ENCODE measurements at places on chromosomes 5 and 9.
A peak's percentile ranks its signal among the peaks of the same experiment; 100 is the strongest.

DNA sequence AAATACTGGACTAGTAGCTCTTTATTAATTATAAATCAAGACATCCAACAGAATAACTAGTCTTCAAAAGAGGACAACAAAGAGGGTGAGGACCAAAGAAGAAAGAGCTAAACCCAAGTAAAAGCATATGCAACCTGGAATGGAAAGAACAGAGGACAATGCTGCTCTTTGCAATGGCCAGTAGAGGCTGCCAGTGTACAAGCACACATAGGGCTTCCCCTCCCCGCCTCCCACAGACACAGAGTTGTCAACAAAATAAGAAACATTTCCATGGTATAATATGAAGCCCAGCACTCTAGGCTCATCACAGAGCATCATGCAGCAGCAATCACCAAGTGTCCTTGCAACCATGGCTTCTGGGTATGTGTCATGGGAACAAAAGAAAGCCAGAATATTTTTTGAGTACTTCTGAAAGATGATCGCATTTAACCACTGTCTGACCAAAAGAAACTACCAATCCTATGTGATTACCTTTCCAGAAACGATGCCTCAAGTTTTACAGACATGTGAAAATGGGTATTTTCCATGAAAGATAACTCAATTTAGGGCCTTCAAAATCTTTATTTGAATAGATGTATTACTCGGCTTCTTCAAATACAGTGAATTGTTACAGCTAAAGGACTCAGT is 58.1 kb downstream of the RFX3 start:
- DNase-seq = peak; percentile 59

DNA sequence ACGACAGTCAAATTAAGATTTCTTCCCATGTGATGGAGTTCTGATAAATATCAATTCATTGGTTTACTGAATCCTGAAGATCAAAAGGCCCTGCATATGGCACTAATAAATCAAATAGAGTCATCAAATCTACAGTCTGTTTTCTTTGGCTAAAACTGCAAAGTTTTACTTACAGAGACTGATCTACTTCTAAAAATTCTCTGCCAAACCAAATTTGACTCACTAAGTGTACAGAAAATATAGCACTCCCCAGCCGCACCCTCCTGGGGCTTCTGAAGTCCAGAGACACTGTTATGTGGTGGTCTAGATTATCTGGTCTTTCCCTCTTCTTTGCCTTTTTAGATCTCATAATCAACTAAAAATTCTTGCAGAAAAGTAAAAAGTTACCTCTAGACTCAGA is 237.7 kb downstream of the MLLT3 start:
- DNase-seq = no peak

DNA sequence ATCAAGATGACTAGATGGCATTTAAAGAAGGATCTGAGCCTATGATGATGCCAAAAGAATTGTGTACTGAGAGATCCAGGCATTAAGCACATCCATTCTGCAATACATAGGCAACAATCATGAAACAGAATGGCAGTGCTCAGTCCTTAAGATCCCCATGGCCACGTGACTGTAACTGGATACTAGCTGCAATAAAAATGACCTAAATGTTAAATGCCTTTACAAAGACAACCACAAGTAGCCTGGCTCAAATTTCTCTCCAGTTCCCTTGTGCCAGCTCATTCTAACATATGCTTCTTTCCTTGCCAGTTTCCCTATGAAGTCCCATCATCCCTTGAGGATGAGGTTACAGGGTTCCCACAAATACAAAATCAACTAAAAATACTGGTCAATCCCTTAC is 148.3 kb upstream of the GHR start:
- no peak for DNase-seq

GRCh38 chr5:180438785-180439780 is 55.1 kb upstream of the CNOT6 start:
- no peak for DNase-seq

DNA sequence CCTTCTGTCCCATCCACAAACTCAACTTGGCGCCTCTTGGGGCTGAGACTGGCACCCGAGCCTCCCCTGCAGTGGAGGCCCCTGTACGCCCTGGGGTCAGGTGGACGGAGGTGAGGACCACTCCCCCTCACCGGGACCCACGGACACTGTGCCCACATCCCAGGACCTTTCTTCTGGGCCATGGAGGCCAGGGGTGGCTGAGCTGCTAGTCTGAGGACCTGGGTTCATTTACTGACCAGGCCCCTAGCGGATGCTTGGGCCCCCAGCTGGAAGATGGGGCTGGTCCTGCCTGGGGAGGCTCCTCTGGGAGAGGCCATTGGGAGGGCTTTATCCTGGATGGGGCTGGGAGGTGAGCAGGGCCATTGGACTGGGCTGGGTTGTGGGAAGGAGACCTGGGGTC is 16.9 kb upstream of the SLC6A19 start:
- no peak for DNase-seq

- DNase-seq = no peak
Measured at GRCh38 chr5:143447983-143448382, 44.5 kb upstream of the NR3C1 start.

DNA sequence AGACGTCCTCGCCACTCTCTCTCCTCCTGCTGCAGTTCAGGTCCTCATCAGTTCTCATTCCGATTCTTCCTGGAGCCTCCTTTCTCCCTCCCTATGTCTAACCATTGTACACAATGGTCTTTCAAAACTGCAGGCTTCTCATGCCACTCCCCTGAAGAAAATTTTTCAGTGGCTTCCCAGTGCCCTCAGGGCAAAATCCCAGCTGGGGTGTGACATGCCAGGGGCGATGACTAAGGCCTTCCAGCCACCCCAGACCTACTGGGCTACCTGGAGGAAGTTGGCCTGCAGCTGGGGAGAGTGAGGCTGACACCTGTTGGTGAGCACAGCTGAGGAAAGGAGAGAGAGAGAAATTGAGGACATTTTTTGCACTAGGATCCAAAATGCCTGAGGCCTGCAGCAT is 65.2 kb downstream of the SREK1 start:
- no peak for DNase-seq

GRCh38 chr5:112059579-112060135 is 302.7 kb upstream of the NREP start:
- no peak for DNase-seq

GRCh38 chr5:164742025-164742424 is 1236.6 kb downstream of the MAT2B start:
- DNase-seq = no peak

DNA sequence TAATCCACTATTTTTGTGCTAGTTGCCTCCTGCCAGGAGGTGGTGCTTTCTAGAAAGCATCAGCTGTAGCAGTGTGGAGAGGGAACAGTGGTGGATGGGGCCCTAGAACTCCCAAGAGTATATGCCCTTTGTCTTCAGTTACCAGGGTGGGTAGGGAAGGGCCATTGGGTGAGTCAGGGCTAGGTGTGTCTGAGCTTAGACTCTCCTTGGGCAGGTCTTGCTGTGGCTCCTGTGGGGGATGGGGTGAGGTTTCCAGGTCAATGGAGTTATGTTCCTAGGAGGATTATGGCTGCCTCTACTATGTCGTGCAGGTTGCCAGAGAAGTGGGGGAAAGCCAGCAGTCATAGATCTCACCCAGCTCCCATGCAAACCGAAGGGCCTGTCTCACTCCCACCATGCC is 11.3 kb upstream of the ADAMTS12 start:
- no peak for DNase-seq

GRCh38 chr5:171640480-171640879 is 145.1 kb upstream of the SMIM23 start:
- DNase-seq = no peak

- DNase-seq = no peak
Measured at GRCh38 chr9:71490810-71491209, 277.5 kb downstream of the CEMIP2 start.

DNA sequence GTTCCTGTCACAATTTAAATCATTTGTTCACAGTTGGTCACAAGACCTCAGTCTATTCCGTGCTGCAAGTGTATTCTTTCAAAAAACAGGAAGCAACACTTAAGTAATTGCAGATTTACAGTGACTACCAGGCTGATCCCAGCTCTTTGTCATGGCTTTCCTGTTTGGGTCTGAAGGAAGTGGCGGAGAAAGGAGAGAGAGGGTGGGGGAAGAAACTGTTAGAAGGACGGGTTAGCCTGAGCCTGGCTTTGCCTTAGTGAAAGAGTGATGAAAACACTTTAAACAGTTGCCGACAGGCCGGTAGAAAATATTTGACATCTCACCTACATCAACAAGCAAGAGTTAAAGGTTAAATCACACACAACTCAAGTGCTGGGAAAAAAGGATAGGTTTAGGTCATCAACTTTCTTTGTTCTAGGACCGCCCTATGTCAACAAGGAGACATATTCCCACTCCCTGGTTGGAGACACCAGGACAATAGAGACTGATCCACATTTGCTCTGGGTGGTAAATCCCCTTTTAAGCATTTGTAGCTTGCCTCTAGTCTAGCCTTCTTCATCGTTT is 102.2 kb upstream of the DAB2 start:
- DNase-seq = no peak

DNA sequence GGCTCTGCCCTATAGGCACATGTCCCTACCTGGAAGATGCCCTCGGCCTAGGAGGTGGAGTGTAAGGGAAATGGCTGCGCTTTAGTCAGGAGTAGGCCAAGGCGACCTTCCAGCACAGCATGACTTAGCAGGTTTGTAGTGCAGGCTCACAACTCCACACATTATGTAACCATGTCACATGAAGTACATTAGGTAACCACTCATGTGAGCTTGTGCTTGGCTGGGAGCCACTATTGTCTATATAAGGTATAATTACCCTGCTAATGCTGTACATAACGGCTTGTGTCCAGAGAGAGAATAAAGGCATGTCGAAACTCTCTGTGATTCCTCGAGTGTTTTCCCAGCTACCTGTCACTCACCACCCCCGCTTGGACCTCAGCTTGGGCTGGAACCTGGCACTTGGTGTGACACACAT is 74.9 kb downstream of the CAMK4 start:
- no peak for DNase-seq

DNA sequence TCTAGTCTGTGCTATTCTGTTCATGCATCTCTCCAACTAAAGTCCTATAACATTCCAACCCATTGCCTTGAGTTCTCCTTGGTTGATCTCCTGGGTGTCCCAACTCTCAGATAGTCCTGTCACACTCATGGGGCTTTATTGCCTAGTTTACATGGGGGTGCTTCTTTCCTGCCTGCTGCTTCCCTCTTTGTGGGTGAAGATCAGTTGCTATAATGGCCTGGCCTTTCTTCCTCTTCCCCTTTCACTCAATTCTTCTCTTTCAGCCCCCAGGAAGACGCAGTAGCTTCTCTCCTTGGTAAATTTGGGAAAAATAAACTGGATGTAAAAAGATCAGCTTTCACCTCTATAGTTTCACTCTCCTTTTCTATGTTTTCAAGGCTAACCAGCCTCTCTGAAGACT is 66.5 kb downstream of the PTCD2 start:
- DNase-seq = no peak

- DNase-seq = no peak
Measured at GRCh38 chr5:127785098-127785927, 82.1 kb downstream of the CCDC192 start.

DNA sequence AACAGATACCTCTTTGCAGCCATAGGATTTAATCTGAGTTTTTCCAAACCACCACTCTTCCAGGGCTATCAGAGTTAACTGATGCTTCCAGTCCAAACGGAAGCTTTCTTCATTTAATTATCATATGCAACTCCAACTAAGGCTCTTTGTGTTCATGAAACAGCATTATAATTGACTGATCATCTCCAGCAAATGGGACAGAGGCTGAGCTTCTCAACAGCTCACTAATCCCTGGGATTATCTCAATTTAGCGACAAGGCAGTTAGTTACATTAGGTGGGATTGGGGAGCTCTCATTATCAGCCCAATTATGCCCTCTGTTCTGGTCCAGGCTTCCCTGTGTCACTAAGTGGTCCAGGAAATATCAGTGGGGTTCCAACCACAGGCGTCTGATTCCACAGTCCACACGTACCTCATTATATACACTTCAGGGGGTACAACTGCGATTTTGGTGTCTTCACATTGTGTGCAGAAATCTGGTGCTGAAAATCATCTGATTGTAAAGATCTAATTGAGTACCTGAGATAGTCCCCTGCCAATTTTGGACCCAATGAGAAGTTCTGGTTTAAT is 313.5 kb upstream of the PANK3 start:
- DNase-seq = no peak

DNA sequence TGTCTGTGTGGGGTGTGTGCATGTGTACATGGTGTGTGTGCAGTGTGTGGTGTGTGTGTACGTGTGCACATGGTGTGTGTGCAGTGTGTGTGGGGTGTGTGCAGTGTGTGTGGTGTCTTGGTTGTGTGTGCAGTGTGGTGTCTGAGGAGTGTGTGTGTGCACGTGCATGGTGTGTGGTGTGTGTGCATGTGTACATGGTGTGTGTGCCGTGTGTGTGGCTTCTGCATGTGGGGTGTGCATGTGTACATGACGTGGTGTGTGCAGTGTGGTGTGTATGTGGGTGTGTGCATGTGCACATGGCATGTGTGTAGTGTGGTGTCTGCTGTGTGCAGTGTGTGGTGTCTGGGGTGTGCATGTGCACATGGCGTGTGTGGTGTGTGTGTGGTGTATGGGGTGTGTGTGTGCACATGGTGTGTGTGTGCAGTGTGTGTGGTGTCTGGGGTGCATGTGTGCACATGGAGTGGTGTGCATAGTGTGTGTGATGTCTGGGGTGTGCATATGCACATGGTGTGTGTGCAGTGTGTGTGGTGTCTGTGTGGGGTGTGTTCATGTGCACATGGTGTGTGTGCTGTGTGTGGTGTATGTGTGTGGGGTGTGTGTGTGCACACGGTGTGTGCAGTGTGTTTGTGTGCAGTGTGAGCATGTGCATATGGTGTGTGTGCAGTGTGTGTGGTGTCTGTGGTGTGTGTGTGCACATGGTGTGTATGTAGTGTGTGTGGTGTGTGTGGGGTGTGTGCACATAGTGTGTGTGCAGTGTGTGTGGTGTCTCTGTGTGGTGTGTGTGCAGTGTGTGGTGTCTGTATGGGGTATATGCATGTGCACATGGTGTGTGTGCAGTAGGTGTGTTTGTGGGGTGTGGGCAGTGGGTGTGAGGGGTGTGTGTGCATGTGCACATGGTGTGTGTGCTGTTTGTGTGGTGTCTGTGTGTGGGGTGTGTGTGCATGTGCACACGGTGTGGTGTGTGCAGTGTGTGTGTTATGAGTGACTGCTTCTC is 40.6 kb upstream of the ZNG1F start:
- DNase-seq = peak; percentile 69

GRCh38 chr9:127965953-127966352 is 14.8 kb downstream of the EEIG1 start:
- no peak for DNase-seq

DNA sequence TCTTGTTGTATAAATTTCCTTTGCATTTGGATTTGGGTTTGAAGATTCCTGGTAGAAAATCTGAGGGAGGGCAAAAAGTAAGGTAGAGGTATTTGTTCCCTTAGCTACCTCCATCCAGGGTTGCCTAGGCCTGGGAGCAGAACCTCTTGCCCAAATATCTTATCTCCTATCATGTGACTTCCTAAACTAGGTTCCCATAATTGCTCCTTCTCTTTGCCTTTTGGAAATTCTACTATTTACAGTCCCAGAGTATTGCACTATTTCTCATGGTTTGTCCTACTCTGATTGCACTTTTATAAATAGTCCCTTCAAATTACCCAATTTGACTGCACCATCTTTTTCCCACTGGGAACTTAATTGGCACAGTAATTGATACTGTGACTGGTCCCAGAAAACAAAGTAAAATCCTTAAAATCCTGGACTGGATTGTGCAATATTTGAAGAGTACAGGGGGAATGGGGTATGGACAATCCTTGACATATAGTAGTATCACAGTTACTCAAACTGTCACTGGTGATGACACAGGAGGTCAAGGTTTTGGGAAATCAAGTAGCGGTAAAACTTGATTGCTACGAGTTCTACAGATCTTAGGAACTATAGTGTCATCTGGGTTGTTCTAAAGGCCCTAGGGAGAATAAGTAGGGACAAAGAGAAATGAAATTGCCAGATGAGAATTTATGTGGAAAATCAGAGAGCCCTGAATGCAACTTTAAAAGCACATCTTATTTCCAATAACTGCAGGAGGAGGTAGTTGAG is 31.5 kb upstream of the TMED7 start:
- no peak for DNase-seq

All from right lobe of liver (tissue), 6 donors.